ENCODE measurements at places on chromosomes 6 and 20.

DNA sequence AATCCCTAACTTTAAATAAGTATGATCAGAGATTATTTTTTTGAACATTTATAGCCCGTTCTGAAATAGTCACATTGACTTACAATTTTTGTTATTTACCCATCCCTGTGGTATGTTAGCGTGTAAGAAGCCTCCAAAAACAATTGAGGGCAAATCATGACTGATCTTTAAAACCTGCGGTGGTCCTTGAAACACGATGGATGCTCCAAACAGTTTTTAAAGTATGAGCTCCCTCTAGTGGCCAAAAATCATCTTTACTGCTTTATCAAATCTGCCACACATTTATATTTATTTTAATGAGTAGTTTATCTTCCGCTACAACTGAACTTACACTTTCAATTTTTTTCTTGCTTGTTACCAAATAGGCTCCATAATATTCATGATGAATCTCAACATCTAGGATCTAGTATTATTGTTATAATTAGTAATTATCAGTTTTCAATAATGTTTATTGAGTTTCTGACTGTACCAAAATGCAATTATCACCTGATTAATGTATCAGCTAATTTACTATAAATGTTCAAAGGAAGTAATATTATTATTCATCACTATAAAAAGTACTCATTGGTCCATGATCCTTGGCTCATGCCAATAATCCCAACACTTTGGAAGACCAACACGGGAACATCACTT lies 52.2 kb downstream of the MARCKS start:
- no peak for DNase-seq

GRCh38 chr6:128919412-128920180 lies 36.7 kb downstream of the LAMA2 start:
- no peak for DNase-seq

GRCh38 chr6:75579951-75580350 lies 21.7 kb upstream of the SENP6 start:
- DNase-seq: no peak

GRCh38 chr6:131073577-131073976 lies 10.5 kb upstream of the EPB41L2 start:
- DNase-seq: no peak

Data from stimulated activated CD8-positive, alpha-beta memory T cell treated with anti-CD3 and anti-CD28 coated beads, Interleukin-2, amount 100 ng/mL, for 1 hour (primary cell).